ENCODE measurements at places on chromosomes 2 and 18.

DNA sequence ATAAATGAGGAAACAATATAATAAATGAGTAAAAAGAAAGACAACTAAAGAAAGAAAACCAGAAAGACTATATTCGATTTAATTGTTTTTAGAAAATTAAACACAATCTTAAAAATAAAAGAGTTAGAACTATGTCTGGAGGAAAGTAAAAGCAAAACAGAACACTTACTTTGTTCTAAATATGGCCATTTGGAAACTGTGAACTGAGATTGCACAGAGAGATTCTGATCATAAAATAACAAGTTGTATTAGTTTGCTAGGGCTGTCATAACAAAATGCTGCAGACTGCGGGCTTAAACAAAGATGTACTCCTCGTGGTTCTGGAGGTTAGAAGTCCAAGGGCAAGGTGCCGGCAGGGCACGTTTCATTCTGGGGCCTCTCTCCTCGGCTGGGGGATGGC is 128.1 kb upstream of the AQP4 start:
- DNase-seq, result no peak

DNA sequence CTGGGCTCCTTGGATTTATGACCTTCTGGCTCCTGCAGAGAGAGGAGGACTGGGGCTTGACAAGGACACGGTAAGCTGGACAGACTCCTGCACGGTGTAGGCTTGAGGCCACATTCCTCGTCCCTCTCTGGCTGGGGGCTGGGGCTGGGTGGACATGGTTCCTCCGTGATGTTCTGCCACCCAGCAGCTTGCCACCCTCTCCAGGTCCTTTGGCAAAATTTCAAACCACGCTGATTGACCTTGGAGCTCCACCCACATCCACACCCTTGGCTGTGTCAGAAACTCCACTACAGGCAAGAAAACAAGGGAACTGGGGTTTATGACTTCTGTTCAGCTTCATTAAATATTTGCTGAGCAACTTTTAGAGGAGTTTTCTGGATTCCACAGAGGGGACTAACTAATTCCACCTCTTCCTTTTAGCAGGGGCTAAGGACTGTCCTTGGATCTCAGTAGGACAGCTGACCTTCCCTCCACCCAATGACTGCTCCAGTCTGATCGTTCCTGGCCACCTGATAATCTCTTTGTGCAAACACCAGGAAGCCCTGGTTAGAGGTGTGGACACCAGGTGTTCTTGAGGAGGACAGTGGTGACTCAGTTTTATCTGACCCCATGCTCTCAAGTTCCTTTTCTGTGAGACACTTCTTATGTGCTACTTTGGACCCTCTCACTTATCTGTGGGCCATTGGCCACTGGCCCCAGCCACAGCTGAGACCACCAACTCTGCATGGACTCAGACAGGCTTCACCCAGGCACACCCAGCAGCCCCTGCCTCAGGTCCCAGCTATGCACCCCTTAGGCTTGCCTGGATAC is 29.3 kb downstream of the GPR55 start:
- DNase-seq, result no peak

GRCh38 chr18:26317398-26317797 is 91.2 kb downstream of the TAF4B start:
- no peak for DNase-seq

DNA sequence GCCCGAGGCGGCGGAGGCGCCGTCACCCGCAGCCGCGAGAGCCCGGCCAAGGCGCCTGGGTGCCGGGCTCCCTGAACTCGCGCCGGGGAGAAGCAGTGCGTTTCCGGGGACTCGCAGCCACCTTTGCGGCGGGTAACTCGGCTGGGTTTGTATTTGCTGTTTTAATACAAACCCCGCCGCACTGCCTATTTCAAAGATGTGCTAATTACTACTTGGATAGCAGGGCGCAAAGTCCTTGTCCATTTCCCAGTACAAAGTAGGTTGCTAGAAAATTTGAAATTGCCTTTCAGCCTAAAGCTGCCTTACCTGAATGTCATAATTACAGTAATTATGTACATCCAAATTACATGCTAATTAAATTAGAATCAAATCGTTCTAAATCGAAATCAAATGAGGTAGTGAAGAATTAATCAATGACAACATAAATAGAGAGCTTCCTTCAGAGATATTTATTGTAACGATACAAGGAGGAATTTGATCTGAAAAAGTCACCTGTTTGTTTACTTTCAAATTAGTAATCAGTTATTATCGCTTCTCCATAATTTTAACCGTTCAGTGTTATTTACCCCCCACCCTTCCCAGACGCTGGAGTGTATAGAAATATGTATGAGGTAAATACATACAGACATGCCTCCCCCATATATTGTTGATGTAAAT is 8.1 kb downstream of the SP9 start:
- peak; percentile 71 for DNase-seq

DNA sequence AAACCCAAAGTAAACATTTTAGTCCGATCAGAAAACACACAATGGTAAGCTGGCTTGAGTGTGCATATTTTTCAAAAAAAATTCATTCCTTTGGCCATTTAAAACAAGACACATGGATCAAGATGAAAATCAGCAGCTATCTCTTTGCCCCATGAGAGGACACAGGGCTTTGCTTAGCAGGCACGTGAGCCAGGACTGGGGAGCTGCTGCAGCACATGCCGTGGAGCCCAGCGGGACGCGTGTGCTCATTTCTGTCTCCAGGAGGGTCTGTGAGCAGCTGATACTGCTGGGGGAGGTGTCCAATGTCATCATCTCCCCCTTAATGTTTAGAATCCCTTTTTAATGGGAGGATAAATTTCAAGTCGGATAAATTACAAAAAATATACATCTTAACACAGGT is 49.8 kb upstream of the CNGA3 start:
- no peak for DNase-seq

All from Karpas-422 (cell line).